ENCODE measurements at places on chromosomes 1 and 21.

DNA sequence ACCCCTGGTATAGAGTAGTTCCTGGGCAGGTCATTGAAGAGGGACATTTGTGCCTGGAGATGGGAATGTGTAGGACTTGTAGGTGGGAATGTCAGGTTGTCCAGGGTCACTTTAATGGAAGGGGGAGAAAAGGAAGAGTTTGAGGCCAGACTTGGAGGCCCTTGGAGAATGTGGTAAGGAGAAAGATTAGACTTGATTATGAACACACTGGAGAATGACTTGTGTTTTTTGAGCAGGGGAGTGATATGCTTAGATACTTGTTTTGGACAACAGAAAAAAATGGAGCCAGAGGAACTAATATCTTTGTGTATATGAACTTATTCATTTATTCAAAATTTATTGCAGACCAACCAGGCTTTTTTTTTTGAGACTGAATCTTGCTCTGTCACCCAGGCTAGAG lies 17.9 kb downstream of the ELAPOR1 start:
- no peak for DNase-seq

DNA sequence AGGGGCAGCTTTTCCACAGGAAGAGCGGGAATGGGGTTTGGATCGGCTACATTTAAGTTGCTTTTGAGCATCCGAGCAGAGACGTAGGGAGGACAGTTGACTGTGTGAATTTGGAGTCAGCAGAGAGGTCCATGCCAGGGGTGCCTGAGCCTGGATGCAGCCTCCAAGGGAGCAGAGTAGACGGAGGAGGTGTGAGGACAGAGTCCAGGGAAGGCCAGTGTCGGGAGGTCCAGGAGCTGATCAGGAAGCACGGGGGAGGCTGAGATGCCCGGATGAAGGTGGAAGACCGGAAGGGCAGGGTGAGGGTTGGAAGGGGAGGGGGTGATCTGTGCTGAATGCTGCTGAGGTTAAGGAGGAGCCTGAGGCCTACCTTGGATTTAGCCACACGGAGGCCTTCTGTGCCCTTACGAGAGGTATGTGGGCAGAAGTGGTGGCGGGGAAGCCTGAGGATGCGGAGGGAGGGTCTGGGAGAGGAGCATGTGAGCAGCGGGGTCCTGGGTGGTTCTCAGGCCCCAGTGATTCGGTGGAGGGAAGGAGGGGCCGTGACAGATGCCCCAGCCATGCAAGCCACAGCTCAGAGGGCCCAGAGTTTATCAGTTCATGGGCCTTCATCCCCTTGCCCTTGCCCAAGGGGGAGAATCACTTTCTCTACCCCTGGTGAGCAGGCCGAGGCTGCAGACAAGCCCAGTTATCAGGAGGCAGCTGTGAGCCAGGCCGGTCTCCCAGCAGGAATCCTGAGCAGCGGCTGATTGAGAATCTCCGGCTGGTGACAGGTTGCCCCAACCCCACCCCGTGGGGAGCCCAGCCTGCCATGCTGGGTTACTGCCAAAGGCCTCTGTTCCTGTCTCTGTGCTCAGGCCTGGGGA lies 54.0 kb upstream of the ACTL8 start:
- DNase-seq, result no peak

DNA sequence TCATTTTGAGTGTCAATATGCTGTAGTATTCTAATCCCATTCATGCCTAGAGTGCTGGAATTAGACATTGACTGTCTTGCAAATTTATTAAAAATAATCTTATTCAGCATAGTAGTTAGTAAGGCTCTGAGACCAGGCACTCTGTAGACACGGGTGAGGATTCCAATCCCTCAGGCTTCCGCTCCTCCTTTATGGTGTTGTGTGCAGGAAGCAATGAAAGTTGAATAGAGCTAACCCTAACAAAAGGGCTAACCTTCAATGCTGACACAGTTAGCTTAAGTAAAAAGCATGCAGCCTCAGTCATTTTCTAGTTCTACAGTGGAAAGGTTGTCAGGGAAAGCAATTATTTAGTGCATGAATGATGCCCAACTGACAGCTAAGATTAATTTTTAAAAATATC lies 199.6 kb upstream of the SGIP1 start:
- no peak for DNase-seq

- DNase-seq, result no peak
Measured at GRCh38 chr1:201612645-201613044, 73.7 kb downstream of the NAV1 start.

GRCh38 chr1:244368279-244368678 lies 83.4 kb downstream of the ADSS2 start:
- no peak for DNase-seq

DNA sequence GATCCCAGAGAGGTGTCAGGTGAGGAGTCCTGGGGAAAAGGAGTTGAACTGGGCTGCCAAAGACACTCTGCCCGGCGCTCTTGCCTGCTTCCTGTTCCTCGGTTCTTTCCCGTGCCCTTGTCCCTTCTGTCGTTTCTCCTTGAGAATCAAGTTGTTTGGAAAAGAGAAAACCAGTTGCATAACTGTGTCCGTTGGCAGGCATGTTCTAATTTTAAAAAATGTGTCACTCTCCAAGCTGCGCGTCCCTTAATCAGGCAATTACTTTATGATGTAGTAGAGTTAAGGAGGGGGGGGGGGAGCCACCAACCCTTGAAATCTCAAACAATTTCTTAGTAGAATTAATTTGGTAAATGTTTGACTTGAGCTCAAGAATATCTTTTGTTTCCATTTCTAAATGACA lies 105.9 kb upstream of the IGSF21 start:
- DNase-seq, result no peak

GRCh38 chr1:154145986-154146385 lies 8.9 kb downstream of the NUP210L start:
- no peak for DNase-seq

GRCh38 chr1:207966521-207966920 lies 55.6 kb upstream of the CD34 start:
- DNase-seq, result no peak

GRCh38 chr1:44609412-44609767 lies 64.9 kb downstream of the TMEM53 start:
- DNase-seq, result no peak

- no peak for DNase-seq
Measured at GRCh38 chr1:156935505-156936128, 15.2 kb downstream of the LRRC71 start.

GRCh38 chr1:66035616-66036245 lies 243.0 kb downstream of the PDE4B start:
- no peak for DNase-seq

DNA sequence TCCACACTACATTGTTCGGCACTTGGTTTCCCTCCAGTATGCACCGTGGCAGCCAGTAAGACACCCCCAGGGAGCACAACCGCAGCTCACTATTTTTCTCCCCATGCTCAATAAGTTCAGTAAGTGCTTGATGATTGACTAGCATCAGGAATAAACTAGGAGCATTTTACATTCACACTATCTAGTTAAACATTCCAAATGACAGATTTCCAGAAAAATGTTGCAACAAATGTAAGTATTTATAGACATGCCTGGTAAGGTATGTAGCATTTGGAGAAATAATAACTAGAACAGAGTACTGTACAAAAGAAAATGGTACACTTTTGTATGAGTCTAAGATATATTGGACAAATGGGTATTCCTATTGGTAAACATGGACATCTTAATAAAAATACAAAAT lies 92.9 kb downstream of the SLC45A1 start:
- DNase-seq, result no peak

All from stimulated activated CD8-positive, alpha-beta memory T cell treated with anti-CD3 and anti-CD28 coated beads, Interleukin-4, amount 100 ng/mL, for 4 hours (primary cell).